ENCODE measurements at places on chromosomes 1 and 21.

DNA sequence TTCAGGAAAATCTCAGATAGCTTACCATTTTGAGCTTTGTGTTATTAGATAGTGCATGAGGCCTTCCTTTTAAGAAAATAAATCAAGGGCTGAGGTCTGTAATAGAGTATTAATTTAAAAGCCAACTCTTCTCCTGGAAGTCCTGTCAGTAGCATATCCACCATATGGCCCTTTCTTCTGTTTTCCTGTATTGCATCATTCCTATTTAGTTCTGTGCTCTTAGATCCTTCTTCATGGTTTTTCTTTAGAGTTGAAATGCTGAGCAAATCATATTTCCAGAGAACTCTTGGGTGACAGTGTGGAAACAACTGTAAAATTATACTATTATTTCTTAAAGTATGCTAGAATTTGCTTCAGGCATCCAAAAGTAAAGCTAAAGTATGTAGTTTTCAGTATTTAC is 91.7 kb downstream of the TTC3 start:
- no peak for DNase-seq

GRCh38 chr1:181643631-181644030 is 160.3 kb downstream of the CACNA1E start:
- DNase-seq, result no peak

DNA sequence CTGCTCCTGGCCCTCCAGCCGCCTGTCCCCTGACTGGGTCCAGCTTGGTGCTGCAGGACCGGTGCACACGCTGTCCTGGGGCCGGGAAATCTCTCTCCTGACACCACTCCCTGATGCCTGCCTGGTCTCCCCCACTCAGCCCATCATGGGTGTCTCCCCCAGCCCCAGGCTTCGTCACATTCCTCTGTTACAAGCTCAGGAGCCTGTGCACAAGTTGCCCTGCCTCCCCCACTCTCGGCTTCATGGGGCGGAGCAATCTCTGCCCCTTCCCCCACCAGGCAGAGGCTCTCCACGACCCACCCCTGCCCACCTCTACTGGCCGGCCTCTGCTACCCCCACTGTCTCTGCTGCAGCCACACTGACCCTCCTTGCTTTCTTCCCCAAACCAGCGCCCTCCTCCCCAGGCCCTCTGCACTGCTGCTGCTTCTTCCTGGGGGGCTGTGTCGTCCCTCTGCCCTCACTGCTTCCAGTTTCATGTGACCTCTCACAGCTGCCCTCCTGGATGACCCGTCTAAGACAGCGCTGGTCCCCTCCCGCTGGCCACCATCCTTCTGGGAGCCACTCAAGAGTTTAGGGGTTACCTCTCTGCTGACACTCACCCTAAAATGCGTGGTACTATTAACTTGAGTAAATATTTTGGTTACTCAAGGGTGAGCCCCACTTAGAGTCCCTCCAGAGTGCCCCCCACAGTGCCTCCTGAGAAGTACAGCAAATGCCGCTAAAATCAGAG is 5.7 kb upstream of the RIPK4 start:
- peak; percentile 24 for DNase-seq

- no peak for DNase-seq
Observed at GRCh38 chr1:115790846-115791245, 22.3 kb upstream of the CASQ2 start.

- no peak for DNase-seq
Observed at GRCh38 chr1:27658951-27659496, 13.0 kb downstream of the IFI6 start.

DNA sequence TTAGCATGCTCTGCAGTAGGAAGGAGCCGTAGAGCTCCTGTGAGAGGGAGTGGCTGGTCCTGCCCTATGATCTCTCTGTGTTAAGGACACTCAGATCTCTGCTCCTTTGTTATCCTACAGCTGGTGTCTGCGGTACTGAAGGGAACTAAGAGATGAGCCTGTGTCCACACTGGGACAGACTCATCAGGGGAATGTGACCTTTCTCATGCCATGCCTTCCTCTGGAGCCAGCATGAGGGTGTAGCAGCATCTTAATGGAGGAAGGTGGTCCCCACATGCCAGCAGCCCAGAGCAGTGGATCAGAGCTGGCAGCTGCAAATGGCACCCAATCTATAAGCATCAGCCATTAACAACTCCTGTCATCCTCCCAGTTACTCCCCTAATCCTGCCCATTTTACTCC is 24.7 kb upstream of the GUCA2B start:
- DNase-seq, result no peak

GRCh38 chr1:21910558-21911204 is 26.4 kb downstream of the HSPG2 start:
- DNase-seq, result no peak

GRCh38 chr1:16625497-16626408 is 12.4 kb upstream of the NBPF1 start:
- no peak for DNase-seq

GRCh38 chr21:45305836-45306235 is 18.1 kb upstream of the POFUT2 start:
- peak; percentile 36 for DNase-seq

DNA sequence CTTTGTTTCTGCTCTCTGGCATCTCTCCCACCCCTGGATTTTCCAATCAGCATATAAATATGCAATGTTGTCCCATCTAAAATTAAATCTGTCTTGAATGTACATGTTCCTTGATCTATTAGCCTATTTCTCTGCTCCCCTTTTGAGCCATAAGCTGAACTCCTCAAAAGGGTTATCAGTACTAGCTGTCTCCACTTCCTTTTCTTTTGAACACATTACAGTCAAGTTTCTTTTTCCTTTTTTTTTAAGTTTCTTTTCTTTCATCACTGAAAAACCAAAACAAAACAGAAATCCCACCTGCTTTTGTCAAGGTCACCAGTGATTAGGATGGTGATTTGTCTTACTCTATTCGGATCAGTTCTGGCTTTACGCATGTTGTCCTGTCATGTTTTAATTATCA is 29.3 kb downstream of the XCL2 start:
- DNase-seq, result no peak

GRCh38 chr1:160550572-160551034 is 27.5 kb upstream of the SLAMF6 start:
- DNase-seq, result no peak
